ENCODE measurements at places on chromosomes 1 and 21.
A peak's percentile ranks its signal among the peaks of the same experiment; 100 is the strongest.

- DNase-seq: no peak
Measured at GRCh38 chr1:154418062-154418921, 13.1 kb downstream of the IL6R start.

GRCh38 chr1:83769072-83769471 is 229.9 kb downstream of the TTLL7 start:
- no peak for DNase-seq

DNA sequence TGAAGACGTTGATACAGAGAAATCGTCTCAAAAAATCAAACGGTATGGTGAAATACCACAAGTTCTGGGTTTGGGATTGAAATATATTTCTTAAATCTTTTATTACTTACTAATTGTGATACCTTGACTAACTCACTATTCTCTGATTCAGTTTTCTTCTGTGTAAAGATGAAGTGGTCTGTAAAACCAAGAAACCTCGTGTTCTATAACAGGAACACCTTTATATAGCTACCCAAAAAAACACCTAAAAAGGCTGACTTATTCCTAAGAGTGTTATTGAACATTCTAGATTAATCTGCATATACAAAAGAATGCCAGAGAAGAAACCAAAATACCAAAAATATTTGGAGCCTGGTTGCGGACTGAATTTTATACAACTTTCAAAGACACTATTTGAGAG is 721 bp downstream of the LRRIQ3 start:
- no peak for DNase-seq

GRCh38 chr1:8397511-8397910 is 79.6 kb downstream of the SLC45A1 start:
- no peak for DNase-seq

GRCh38 chr1:101112051-101112780 is 86.6 kb upstream of the DPH5 start:
- no peak for DNase-seq

DNA sequence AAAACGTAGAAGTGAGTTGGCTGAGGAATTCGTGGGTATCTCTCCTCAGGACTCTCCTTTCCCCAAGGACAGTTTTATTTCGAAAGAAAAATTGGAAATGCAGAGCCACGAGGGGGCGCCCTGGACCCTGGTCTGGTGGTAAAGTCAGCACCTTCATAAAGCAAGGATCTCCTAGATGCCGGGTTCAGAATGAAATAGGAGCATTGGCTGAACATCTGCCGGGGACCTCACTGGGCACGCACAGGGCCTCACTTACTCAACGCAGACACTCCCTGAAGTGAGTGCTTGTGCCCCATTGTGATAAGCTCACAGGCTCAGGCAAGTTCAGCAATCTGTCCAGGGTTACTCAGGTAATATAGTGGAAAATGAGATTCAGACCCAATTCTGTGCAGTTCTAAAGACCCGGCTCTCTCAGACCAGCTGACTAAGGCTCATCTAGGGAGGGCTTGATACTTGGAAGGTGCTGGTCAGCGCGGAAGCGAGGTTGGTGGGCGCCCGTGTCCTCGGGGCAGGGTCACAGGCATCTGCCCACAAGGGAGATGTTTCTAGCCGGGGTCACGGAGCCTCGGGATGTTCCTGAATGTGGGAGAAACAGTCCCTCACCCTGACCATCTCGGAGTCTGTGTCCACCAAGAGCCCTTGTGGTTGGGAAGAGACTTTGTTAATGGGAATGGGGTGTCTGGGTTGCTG is 55.7 kb upstream of the ETV3 start:
- peak; percentile 58 for DNase-seq

Measured in NCI-H1930 (cell line).